ENCODE measurements at places on chromosomes 1 and 21.

- DNase-seq: no peak
Observed at GRCh38 chr21:44628707-44629391, 2.0 kb downstream of the KRTAP10-9 start.

DNA sequence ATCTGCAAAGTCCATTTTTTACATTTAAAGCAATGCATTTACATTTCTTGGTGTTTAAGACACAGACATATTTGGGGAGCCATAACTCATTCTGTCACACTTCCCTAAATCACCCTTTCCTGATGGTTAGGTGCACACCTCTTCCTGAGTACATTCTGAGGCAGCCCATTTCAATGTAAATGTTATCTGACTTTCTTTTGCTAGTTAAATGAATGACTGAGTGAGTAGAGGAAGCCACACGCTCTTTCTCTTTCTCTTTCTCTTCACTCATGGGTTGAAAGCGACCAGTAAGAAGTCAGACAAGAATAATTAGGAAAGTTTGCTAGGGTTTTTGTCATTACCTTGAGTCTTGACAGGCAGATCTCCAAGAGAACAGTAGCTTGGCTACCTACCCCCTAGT lies 143.1 kb downstream of the S1PR1 start:
- DNase-seq: no peak

GRCh38 chr21:32549440-32549839 lies 35.9 kb downstream of the TCP10L start:
- no peak for DNase-seq

DNA sequence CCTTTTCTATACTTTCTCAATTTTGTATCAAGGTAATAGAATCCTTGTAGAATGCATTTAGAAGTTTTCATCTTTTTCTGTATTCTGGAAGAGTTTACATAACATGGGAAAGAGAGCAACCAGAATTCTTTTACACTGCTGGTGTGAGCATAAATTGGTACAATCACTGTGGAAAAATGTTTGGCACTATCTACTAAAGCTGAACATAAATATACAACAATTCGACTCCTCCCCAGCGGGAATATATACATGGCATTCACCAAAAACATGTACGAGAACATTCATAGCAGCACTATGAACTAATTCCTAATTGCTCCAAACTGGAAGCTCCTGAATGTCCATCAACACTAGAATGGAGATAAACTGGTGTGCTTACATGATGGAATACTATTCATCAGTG lies 1.8 kb upstream of the ACBD6 start:
- DNase-seq: no peak

GRCh38 chr1:90394247-90394646 lies 322.9 kb downstream of the BARHL2 start:
- DNase-seq: no peak

DNA sequence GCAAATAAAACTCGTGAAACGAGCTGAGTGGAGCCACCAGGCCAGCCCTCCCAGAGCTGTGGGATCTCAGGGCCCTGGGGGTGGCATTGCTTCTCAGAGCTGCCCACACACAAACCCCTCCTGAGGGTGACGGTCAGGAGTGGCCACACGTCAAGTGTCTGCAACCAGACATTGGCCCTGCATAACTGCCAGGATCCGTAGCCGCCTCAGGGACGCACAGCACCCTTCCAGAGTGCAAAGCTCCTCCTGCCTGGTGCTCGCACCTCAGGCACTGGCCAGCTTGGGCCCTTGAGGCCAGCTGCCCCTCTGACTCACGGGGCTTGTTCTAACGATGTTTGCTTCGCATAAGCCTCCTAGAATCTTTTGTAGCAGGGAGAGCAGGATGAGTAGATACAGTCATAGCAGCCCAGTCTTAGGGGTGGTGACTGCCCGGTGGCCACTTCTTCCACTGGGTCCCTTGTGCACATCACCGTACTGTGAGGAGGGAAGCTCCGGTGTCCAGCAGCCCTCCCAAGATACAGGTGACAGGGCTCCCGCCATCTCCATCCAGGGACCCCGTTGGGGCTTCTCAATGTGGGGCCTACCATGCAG lies 5.0 kb downstream of the WNT3A start:
- no peak for DNase-seq

GRCh38 chr1:155850345-155850744 lies 6.7 kb downstream of the GON4L start:
- DNase-seq: no peak

DNA sequence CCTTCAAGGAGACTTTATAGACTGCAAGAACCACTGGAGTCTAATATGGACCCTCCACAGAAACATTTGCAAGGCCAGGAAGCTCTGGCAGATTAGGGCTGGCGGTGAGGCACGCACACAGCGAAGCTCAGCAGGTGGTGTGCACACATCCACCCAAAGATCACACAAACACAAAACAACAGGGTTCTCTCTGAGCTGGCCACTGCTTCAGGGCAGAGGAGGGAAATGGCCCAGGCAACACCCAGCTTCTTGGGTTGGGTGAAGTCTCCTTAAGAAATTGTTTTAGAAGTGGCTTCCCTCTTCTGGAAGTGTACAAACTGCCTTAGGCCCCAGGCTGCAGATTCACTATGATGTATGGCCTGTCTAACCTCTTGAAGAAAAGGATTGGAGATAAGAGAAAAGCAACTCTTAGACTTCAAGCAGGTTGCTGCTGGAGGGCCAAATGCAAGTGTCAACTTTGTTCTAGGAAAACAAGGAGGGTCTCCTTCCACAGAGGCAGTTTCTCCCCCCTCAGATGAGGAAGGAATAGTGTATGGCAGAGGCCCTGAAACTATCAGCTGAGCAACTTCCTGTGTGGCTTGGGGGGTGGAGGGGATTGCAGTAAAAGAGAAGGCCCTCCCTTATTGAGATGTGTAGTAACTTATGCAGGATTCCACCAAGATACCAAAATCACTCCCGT lies 2.0 kb downstream of the RCSD1 start:
- peak; percentile 43 for DNase-seq

- no peak for DNase-seq
Observed at GRCh38 chr1:208709981-208710380, 465.8 kb upstream of the PLXNA2 start.

GRCh38 chr1:26779098-26779668 lies 8.6 kb upstream of the PIGV start:
- DNase-seq: no peak

DNA sequence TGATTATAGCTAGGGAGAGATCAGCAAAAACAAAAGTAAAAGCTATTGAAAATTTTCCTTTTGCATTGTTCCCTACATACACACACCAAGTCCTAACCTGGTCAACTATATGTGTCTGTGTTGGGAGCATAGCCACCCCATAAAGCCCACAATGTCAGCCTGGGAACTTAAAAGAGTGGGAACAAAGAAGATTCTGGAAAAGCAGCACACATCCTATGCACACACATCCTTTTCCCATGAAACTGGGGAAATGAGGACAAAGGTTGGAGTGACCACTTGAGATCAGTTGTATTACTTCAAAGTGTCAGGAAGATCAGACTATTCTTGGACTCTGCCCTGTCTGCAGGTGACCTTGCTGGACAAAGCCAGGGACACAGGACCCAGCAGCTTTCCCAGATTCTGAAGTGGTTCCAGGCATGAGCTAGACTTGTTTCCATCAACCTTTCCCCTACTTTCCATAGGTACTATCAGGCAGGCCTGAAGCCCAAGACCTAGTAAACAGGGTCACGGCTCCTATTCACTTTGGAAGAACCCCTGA lies 15.9 kb downstream of the TXNIP start:
- DNase-seq: no peak

DNA sequence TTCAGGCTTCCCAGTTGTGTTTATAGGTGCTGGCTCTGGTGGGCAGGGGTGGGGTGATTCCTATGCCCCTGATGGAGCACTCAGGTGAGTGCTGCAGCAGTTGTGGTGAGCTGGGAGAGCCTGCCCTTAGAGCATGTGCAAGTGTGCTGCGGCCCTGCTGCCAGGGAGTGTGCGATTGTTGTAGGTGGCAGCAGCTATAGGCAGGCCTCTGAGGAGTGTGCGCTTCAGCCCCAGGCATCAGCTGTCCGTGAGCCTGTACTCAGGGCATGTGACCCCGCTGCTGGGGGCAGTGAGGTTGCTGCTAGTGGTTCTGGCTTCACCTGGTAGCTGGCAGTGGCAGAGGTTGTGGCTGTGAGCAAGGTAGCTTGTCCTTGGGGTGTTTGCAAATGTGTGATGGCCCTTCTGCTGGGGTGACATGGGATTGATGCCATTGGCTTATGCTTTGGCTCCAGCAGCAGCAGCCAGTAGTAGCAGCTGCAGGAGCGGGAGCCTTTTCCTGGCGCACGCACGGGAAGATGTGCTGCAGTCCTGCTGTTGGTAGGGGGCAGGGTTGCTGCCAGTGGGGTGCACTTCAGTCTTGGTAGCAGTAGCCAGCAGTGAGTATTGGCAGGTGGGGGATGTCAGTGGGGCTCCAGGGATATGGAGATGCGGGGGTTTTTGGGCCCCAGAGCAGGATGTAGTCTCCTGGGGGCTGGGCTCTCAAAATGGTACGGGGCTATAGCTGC lies 37.7 kb downstream of the SYCP1 start:
- no peak for DNase-seq

GRCh38 chr1:33713058-33713877 lies 150.6 kb upstream of the HMGB4 start:
- no peak for DNase-seq

DNA sequence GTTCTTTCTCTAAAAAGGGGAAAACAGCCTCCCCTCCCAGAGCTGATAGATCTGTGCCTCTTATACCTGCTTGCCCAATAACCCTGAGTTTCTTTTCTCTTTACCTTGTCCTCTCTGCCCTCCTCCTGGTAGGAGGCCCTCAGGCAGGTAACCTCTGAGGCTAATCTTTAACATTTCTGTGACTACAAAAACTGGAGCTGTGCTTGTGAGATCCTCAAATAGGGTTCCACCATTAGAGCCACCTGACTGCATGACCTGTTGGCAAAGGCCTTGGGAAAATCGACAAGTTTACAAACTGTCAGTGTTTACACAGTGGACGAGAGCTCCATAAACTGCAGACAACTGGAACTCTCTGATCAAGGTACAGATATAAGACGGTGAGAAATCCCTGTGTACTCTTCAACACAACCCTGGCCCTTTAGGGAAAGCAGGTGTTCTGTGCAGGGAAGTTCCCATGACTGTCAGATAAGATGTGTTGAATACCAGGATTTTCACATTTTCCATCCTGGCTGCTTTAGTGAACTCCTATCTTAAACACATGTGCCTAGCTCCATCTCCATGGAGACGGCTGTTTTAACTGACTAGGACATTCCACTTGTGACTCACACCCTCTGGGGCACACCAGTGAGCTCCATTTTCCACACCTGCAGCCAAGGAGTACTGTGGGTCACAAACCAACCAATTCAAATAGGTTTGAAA lies 38.3 kb downstream of the ECE1 start:
- no peak for DNase-seq

- DNase-seq: no peak
Observed at GRCh38 chr1:53132176-53132575, 10.3 kb downstream of the SLC1A7 start.

- DNase-seq: no peak
Observed at GRCh38 chr1:77288275-77288674, 6.5 kb downstream of the AK5 start.

GRCh38 chr1:175904808-175905207 lies 161.4 kb upstream of the TNR start:
- no peak for DNase-seq

DNA sequence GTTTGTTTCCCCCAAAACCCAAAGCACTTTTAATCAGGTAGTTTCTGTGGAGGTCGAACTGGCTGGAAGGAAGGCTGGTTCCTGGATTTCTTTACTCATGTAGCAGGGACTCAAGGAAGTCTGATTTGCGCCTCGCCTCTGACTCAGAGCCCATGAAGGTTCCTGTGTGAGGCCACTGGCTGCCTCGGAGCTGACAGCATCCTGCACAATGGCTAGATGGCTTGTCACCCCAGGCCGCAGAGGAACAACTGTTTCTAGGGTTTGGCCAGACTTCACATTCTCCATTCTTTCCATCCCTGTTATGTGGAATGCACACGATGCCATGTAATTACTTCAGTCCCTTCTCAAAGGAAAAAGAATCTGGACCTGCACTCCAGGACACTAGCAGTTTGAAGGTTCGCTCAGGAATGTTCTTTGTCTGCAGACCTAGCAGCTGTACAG lies 39.1 kb upstream of the PRSS38 start:
- no peak for DNase-seq

- no peak for DNase-seq
Observed at GRCh38 chr1:12552111-12552888, 65.7 kb downstream of the DHRS3 start.

All from CD4-positive, alpha-beta T cell treated with Interleukin-4 for 1 hour (primary cell).